Right lobe of liver (tissue), 6 donors: ENCODE measurements at places on chromosomes 3 and 15. TPM values are rescaled to one million over a fixed set of nuclear protein-coding genes. Genes with fewer than 3 reads are reported as not detected.
A peak's percentile ranks its signal among the peaks of the same experiment; 100 is the strongest.

TIMP4 gene
- 0.66 TPM for total RNA-seq

ZNF662 gene
- 10.9 TPM for total RNA-seq

- no peak for DNase-seq
Observed at GRCh38 chr15:98769867-98770266, 121.5 kb downstream of the IGF1R start.

DNA sequence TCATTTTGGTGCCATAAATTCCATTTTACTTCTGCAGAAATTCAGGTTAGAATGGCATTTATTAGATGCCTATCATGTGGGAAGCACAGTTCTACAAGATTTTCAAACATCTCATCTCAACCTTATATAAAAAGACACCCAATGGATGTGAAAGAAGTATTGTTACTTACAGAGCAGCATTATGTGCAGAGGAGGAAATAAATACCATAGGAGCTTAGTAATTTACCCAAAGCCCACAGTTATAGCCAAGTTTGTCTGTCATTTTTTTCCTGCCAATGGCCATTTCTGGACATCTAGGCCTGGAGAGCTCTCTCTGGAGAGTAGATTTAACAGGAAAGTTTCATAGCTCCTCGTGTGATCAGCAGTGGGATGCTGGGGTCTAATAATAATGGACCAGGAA lies 659.4 kb upstream of the NAALADL2 start:
- no peak for DNase-seq

- no peak for DNase-seq
Observed at GRCh38 chr3:68287101-68287500, 632.7 kb upstream of the SUCLG2 start.

DNA sequence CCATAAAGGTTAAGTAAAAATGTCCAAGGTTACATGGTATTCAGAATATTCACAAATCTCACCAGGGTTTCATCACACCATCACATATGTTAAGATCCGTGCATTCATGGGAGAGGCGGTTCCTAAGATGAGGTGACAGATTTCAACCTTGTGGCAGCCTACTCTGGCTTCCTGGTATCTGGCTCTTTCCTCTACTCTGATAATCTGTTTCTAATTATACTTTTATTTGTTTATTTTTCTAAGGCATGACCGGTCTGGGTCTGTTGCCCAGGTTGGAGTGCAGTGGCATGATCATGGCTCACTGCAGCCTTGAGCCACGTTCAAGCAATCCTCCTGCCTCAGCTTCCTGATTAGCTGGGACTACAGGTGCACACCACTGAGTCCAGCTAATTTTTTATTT lies 34.4 kb downstream of the RAF1 start:
- peak; percentile 66 for DNase-seq
